ENCODE measurements at places on chromosomes 1 and 21.

- no peak for DNase-seq
Measured at GRCh38 chr21:16040601-16041000, 310.8 kb downstream of the USP25 start.

DNA sequence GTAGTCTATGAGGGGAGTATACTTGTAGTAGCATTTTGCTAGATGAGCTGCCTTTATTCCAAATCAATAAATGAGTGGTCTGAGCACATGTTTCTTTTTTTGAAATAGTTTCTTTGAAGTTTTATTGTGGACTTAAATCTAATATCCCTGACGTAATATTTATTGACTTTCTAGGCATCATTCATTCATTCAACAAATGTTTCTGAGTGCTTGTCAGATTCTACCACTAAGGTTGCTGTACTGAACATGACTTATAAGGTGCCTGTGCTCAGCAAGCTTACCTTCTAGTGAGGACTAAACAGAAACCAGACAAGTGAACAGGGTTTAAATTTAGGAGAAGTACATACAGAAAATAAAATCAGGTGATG lies 68.4 kb downstream of the POU2F1 start:
- DNase-seq, result no peak

DNA sequence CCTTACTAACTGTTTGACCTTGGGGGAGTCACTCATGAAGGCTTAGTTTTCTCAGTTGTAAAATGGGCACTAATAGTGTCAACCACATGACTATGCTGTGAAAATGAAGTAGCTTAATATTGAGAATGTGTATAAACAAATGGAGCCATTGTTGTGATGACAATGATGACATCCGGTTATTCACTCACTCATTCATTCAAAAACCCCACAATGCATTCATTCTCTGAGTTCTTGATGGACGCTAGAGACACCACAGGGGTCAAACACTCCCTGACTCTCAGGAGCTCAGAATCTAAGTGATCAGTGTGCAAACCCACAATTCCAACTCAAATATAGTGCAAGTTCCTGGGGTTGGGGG lies 138.9 kb downstream of the FOXD2 start:
- DNase-seq, result no peak

- no peak for DNase-seq
Measured at GRCh38 chr1:3910857-3911845, 11.1 kb upstream of the C1orf174 start.

- DNase-seq, result no peak
Measured at GRCh38 chr1:114135786-114136185, 17.9 kb downstream of the SYT6 start.
